ENCODE measurements at places on chromosomes 5 and 9.
A peak's percentile ranks its signal among the peaks of the same experiment; 100 is the strongest.

DNA sequence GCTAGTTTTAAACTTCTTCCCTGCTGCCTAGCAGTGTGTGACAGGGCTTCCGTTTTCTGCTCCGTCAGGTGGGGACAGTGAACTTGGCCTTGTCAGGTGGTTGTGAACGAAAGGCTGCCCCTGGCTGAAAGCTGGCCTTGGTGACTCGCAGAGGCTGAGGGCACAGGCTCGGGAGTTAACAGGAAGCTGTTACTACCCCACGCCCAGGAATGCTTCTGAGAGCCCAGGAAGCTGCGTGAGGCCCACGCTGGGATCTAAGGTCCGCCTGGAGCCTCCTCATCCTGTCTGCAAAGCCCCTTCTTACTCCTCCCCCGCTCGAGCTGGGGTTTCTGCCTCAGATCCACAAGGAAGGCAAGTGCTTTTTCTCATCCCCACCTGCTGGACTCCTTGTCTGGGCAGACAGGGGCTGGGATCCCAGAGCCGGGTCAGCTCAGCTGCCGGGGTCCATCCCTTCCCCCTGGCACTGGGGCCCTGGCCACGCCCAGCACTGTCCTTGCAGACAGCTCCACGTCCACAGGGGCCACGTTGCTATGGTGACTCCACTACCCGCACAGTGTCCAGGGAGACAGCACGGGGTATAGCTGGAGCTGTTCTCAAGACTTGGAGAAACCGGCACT is 124.7 kb upstream of the TBC1D2 start:
- no peak for DNase-seq

- no peak for DNase-seq
These were observed 8.6 kb upstream of the AQP3 start for GRCh38 chr9:33455945-33456344.

DNA sequence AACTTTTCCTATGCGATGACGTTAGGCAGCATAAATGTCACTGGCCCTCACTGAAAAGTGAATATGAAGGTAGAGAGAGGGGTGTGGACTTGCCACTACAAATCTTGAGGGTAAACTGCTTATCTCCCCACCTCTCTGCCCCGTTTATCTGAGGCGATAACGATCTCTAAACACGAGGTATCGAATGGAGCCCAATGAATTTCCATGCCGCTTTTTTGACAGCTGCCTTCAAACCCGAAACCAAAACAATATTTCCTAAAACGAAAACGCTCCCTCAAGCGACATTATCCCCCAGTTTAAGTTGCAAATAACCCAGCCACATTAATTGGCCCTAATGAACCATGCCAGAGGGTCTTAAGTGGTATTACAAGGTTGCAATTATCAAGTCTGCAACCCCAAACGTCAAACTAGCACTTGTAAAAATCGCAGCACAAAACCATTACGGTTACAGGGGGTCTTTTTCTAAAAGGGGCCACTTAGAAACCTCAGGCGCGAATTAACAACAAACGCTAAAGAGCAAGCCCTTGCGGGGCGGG is 1.4 kb downstream of the NR3C1 start:
- no peak for DNase-seq

DNA sequence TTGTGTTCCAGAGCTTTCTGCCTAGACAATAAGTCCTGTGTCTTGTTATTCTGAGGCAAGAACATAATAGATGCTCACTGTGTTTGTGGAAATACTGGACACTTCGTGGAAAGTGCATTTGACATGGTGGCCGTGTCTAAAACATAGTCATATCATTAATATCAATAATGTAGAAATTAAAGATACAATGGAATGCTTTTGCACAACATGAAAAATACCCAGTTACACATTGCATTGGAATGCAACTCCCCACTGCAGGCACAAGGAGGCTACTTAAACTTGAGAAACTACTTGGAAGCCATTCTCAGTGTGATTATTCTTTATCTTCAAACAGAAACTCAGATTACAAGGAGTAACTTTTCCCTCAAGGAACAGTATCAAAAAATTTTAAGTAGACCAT is 145.3 kb upstream of the ZNF462 start:
- DNase-seq = no peak

- peak; percentile 3 for DNase-seq
These were observed 172.2 kb downstream of the CCDC192 start for GRCh38 chr5:127875235-127876021.

- no peak for DNase-seq
These were observed 33.4 kb downstream of the LPCAT1 start for GRCh38 chr5:1490376-1490775.

- no peak for DNase-seq
These were observed 1.3 kb upstream of the AK1 start for GRCh38 chr9:127878652-127879390.
